ENCODE measurements at places on chromosomes 11 and 22. TPM values are rescaled to one million over a fixed set of nuclear protein-coding genes. Genes with fewer than 3 reads are reported as not detected.
A peak's percentile ranks its signal among the peaks of the same experiment; 100 is the strongest.

DNA sequence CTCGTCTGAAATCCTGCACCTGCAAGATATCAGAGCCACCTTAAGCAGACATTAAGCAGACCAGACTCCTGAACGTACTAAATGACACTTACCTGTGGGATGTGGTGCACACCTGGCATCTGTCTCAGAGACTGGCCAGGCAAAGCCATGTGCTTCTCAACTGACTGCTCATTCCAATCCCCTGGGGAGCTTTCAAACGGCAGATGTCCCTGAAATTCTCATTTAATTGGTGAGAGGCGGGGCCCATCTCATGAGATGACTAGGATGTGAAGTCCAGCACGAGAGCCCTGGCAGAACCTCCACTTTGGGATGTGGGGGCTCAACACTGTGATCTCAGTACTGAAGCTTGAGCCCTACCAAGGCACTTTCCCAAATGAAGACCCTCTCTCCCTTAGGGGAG is 84.9 kb upstream of the HMGXB4 start:
- DNase-seq, result no peak

DNA sequence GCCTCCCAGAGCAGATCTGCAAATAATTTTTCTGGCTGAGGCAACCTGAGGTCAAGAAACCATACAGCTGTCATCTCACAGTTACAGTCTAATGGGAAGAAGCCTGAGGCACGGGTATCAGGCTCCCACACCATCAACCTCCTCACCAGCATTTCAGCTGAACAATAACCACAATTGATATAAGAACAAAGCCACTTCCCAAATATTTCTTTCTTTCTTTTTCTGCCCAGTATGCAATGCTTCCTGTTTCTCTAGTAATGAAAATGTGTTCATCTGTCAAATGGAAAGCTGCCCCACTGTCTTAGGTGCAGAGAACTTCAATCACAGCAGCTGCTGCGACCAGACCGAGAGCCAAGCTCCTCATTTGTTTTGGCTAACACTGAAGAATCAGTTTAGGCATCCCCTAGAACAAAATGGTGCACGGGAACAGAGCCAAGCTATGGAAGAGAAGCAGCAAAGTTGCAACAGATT is 108.4 kb downstream of the BLID start:
- no peak for DNase-seq

GRCh38 chr22:19880786-19881569 is 26.3 kb upstream of the GNB1L start:
- DNase-seq, result peak; percentile 75

GRCh38 chr11:59787816-59788215 is 22.8 kb downstream of the MRPL16 start:
- DNase-seq, result peak; percentile 82

GRCh38 chr11:30150425-30150824 is 80.4 kb upstream of the FSHB start:
- DNase-seq, result peak; percentile 26

DNA sequence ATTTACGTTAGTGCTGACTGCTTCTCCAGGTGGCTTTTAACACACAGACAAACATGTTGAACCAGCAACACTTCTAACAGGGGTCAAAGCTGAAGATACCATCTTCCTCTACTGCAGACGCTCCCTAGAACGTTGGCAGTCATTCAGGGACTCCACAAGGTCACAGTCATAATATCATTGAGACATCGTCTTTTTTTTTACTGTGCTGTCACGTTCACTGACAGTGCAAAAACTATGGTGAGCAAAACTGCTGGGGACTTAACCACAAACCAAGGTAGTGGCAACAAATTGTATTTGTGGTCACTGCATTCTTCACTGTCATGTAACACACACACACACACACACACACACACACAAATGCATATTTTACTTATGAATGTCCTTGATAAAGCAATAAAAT is 244.9 kb downstream of the CASP12 start:
- no peak for DNase-seq

DNA sequence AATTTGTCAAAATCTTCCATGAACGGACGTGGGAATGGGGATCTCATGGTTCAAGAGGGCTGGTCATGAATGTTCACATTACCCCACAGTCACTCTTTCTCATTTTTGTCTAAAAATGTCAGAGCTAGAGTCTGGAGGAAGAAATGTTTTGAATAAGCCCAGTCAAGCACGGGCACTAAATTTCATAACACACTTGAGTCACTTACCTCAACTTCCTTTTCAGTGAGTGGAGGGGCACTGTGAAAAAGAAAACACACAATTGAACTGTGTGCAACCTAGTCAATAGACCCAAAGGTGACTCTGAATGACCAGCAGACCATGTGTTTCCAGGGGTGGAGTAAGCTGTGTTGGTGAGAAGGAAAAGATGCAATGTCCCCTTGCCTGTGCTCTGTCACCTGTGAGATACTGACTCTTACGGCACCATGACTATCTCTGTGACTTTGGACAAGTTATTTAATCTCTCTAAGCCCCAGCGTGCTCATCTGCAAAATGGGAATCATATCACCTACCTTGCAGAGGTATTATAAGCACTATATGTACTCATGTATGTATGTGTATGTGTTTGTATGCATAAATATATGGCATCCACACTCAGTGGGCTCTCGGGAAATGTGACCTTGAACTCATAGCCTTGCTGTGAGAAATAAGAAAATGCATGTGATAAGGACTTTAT is 38.2 kb upstream of the LYVE1 start:
- DNase-seq, result peak; percentile 77

DNA sequence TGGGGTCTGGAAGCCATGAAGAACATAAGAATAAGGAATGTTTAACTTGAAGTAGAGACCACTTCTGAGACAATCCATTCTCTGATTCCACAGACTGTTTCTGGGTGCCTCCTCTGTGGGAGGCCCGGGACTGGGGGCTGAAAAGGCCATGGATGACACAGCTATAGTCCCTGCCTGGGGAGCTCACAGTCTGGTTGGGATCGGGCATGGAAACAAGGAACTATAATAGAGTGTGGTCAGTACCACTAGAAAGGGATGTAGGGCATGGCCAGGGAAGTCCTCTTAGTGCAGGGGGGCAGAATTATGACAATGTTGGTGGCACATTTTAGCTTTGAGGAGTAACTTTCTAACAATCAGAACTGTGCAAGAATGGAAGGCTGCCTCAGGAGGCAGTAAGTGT is 9.2 kb upstream of the KCNE3 start:
- no peak for DNase-seq

DNA sequence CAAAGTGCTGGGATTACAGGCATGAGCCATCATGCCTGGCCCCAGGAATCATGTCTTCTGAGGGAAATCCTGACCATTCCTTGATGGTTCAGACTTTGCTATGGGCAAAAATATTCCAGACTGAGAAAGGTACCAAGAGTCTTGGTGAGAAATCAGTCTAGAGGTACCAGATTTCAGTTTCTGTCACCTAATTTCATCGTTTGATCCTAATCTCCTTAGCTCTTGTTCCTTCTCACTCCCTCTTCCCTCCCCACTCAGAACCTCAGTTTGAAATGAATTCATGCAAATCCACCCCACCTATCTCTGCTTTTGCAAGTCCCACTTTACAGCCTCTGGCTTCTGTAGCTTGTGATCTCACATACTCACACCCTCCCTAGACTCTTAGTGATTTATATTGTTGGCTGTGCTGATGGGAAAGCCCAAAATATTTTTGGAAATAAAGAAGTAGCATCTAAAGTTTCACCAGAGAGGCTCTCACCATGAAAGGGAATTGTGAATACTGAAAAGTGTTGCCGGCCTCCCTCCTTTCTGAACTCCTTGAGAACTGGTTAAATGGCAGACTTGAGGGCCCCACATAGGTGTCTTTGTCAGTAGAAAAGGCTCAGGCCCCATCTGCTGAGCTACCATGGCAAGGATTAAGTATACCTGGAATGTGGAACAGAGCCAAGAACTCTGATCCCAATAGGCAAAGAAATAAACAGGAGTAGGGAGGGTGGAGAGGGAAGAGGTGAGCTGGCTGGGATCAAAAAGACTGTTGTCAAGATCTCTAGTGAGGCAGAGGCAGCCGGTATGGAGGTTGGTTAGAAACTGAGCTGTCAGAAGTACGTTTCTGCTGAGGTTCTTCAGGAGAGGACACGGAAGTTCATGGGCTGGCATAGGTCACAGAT is 190.5 kb upstream of the MTMR2 start:
- peak; percentile 68 for DNase-seq

GRCh38 chr11:63534895-63535461 is 1.6 kb upstream of the PLAAT4 start:
- no peak for DNase-seq

DNA sequence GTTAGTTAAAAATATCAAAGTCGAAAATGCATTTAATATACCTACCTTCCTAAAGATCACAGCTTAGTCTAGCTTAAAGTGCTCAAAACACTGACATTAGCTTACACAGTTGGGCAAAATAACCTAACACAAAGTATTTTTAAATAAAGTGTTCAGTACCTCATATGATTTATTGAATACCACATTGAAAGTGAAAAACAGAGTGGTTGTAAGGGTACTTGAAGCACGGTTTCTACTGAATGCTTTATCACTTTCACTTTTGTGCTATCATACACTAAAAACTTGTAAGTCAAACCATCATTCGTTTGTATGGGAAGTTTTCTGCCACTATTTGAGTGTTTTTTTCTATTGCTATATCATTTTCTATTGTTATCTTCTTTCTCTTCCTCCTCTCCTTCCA is 36.6 kb downstream of the ZBTB44 start:
- DNase-seq, result no peak

- no peak for DNase-seq
Measured at GRCh38 chr22:36918586-36919284, 5.3 kb downstream of the CSF2RB start.

DNA sequence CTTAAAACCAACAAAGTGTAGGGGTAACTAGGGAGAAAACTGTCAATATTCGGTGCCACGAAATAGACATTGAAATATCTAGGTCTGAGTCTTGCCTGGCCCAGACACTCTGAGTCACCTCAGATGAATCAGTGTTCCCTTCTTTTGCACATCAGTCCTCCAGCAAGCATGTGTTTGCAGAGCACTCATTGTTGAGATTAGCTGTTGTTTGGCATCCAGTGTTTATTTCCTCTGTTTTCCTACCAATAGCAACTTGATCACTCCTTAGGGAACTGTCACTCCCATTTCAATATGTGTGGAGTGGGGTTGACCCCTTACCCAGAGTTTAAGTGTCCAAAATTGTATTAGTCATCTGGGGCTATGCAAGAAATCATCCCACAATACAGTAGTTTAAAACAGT is 4.7 kb upstream of the ASCC2 start:
- DNase-seq, result peak; percentile 100

DNA sequence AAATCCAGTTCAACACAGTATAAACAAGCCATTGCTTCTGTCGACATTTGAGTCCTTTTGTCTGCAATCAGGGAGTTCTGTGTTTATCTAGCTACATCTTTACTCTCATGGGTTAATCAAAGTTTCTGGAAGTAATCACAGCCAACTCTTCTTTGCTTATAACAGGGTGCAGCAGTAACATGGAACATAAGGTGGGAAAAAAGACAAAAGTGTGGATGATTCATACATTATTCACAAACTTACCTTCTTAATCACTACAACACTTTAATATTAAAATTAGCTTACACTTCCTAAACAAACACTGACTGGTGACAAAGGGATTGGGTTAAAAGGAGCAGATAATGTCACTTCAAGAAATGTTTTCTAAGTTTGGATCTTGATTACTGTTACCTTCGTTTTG is 44.7 kb downstream of the SNX19 start:
- DNase-seq, result peak; percentile 83

DNA sequence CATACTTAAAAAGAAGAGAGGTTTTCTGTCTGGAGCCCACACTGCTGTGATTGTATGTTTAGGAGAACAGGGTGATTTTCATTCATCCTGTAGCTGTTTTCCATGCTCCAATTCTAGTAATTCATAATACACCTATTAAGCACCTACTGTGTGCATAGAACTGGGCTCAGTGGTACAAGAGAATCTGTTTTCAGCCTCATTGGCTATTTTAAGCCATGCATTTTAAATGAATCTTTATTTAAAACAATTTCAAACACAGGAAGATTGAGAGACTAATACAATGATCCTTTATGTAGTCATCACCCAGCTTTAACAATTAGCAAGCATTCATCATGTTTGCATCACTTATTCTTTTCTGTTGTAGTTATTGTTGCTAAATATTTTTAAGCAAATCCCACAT is 86.2 kb downstream of the BDNF start:
- no peak for DNase-seq

- no peak for DNase-seq
Measured at GRCh38 chr11:123392844-123393243, 37.2 kb upstream of the GRAMD1B start.

- DNase-seq, result no peak
Measured at GRCh38 chr11:2095198-2095520, 44.0 kb downstream of the IGF2 start.

- DNase-seq, result no peak
Measured at GRCh38 chr11:116072133-116072532, 567.9 kb upstream of the CADM1 start.

DNA sequence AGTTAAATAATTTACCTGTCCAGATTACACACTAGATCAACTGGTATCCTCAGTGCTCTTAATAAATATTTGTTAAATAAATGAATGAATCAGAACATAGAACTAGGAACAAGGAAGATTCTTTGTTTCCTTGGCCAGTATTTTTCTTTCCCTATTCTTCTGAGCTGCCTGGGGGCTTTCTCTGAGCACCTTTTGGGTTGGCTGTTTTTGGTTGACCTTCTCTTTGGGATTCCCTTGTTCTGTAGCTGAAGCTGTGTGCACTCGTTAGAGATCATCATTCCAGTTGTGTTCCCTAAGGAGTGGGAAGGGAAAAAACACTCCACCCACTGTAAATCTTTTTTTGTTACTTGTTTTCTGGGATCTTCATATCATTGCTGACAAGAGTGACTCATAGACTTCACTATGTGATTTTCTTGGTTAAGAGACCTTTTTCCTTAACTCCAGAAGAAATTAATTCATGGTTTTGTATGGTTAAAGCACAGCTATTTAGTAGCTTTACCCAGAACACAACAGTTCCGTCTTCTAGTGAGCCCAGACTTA is 84.3 kb downstream of the STIM1 start:
- DNase-seq, result no peak

- no peak for DNase-seq
Measured at GRCh38 chr11:61923166-61924063, 6.0 kb upstream of the RAB3IL1 start.

GRCh38 chr11:108616549-108616948 is 23.0 kb upstream of the EXPH5 start:
- peak; percentile 100 for DNase-seq

The P4HA3 gene
- under 0.01 TPM for total RNA-seq

The OR4X1 gene
- not detected for total RNA-seq

The KCNK4 gene
- not detected for total RNA-seq

The RFPL1 gene
- not detected for total RNA-seq

The TMEM45B gene
- 162 TPM for total RNA-seq

The TEX54 gene
- not detected for total RNA-seq

The CNTF gene
- 2.0 TPM for total RNA-seq

The SRPRA gene
- total RNA-seq, result 71.3 TPM

The DDB1 gene
- 228 TPM for total RNA-seq

The AMOTL1 gene
- 62.1 TPM for total RNA-seq

The RASSF10 gene
- 2.4 TPM for total RNA-seq

The SLC5A4 gene
- total RNA-seq, result not detected

The KIAA1671 gene
- 14.7 TPM for total RNA-seq

The NOL12 gene
- 39.8 TPM for total RNA-seq

The GLB1L2 gene
- total RNA-seq, result 3.4 TPM

The OR52A5 gene
- not detected for total RNA-seq

The EFCAB6 gene
- total RNA-seq, result 0.64 TPM

The RPS25 gene
- 1,126 TPM for total RNA-seq

The FGF4 gene
- total RNA-seq, result not detected

The OR10A2 gene
- not detected for total RNA-seq

Data from bronchial epithelial cell (primary cell).